ENCODE measurements at places on chromosomes 1 and 21.

DNA sequence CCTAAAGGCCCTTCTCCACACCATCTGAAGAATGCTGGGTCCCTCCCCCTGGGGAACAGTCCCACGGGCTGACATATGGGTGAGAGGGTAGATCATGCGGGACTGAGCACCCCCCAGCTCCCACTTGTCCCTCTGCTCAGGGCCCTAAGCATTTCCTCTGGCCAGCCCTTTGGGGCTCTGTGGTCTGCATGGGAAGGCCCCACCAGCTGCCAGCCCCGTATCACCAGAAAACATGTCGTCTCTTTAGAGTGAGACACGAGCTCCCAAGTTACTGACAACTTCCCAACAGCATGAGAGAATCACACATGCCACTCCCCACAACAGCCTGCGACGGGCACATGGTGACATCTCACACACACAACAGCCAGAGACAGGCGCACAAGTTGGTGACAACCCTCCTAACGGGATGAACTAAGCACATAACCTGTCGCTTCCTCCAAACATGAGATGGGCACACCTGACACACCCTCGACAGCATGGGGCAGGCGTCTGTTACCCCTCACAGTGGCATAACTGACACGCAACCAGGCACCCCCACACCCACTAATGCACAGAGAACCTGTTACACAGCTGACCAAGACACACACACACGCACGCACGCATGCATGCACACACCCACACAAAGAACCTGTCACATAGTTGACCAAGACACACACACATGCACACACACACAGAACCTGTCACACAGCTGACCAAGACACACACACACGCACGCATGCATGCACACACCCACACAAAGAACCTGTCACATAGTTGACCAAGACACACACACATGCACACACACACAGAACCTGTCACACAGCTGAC, 41.2 kb downstream of the AHDC1 start:
- no peak for DNase-seq

GRCh38 chr1:77382366-77382765, 100.5 kb downstream of the AK5 start:
- DNase-seq: no peak

GRCh38 chr1:156654700-156655099, 12.8 kb downstream of the BCAN start:
- DNase-seq: no peak

GRCh38 chr1:55081905-55082296, 42.6 kb downstream of the PCSK9 start:
- DNase-seq: no peak

Measured in T-helper 9 cell (primary cell).